ENCODE measurements at places on chromosomes 7 and 10.
A peak's percentile ranks its signal among the peaks of the same experiment; 100 is the strongest.

- no peak for DNase-seq
Observed at GRCh38 chr10:91198781-91199180, 21.7 kb upstream of the PCGF5 start.

GRCh38 chr10:17033529-17034260 lies 95.9 kb downstream of the CUBN start:
- no peak for DNase-seq

GRCh38 chr10:107118866-107119265 lies 45.6 kb downstream of the SORCS1 start:
- no peak for DNase-seq

- DNase-seq = no peak
Observed at GRCh38 chr10:126216632-126216961, 171.7 kb downstream of the ADAM12 start.

GRCh38 chr7:101488826-101489572 lies 126.3 kb downstream of the COL26A1 start:
- no peak for DNase-seq

- no peak for DNase-seq
Observed at GRCh38 chr7:25196132-25196896, 32.0 kb downstream of the NPVF start.

GRCh38 chr10:1189166-1190051 lies 133.2 kb downstream of the WDR37 start:
- no peak for DNase-seq

- no peak for DNase-seq
Observed at GRCh38 chr10:89241486-89242344, 9.9 kb downstream of the LIPA start.

GRCh38 chr7:11203224-11203623 lies 229.6 kb downstream of the PHF14 start:
- no peak for DNase-seq

GRCh38 chr10:10338339-10338738 lies 679.3 kb upstream of the CELF2 start:
- no peak for DNase-seq

DNA sequence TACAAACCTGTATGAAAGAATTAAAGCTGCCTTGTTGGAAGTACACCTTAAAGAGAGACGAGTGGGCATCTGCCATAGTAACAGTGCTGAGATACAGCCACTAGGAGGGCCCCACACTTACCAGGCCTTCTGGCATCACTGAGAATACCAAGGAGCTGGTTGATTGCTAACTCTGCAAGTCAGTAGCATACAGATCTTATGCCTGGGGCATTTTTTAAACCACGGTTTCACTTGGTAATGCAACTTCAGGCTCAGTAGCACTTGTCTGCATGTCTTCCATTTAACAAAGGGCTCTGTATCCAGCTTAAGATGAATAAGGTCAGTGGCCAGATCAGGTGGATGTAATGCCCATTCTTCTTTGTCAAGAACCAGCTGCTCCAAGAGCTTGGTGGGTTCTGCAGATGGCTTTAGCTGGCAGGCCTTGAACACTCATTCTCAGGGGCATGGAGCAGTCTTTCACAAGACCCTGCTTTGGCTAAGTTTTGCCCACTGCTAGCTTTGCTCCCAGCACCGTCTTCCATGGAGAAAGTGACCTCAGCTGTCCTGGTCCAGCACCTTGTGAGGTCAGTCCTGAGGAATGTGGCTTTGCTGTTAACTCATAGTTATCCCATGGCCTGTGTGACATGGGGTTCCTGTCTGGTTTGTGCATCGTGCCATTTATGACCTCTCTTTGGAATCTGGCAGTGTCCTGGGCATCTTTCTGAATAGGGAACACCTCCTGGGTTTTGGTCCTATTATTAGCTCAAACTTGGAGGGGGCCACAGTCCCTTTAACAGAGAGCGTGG lies 68.1 kb downstream of the BMPER start:
- DNase-seq = no peak

DNA sequence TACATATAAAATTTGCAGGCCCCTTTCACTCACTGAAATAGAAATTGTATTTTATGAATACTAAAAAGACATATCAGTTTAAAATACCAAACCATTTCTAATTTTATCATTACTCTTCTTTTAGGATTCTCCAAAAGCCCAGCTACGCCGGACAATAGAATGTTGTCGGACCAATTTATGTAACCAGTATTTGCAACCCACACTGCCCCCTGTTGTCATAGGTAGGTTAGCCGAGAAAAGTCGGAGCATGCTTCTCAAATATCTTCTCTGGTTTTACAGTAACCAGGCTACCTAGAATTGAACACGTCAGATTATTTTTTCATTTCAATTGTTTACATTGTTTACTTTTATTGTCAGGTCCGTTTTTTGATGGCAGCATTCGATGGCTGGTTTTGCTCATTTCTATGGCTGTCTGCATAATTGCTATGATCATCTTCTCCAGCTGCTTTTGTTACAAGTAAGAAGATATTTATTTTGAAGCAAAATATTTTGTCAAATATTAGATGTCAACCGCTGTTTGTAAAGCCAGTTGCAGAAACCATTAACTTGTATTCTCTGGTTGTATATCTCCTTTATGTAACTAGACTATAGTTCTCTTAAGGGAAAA lies 57.6 kb downstream of the MMRN2 start:
- peak; percentile 1 for DNase-seq

DNA sequence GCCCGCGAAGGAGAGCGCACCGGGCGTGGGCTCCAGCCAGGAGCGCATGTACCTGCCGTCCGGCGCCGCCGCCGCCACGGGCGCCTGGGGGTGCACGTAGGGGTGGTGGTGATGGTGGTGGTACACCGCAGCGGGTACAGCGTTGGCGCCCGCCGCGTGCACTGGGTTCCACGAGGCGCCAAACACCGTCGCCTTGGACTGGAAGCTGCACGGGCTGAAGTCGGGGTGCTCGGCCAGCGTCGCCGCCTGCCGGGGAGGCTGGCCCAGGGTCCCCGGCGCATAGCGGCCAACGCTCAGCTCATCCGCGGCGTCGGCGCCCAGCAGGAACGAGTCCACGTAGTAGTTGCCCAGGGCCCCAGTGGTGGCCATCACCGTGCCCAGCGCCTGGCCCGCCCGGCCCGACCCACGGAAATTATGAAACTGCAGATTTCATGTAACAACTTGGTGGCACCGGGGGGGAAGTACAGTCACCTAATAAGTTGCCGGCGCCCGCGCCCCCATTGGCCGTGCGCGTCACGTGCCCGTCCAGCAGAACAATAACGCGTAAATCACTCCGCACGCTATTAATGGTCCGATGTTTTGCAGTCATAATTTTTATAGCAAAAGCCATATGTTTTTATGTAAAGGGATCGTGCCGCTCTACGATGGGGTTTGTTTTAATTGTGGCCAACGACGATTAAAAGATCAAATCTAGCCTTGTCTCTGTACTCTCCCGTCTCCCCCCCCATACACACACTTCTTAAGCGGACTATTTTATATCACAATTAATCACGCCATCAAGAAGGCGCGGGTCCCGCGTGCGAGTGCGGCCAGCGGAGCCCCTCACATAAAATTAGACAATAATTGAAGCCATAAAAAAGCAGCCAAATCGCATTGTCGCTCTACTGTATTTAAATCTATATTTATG lies at the start of gene HOXA9:
Gene HOXA9, minus strand, starts transcription at position 449 of the 907 bp plus-strand sequence. Its CDS starts 80 bp downstream, at position 369.
- peak; percentile 75 for DNase-seq

DNA sequence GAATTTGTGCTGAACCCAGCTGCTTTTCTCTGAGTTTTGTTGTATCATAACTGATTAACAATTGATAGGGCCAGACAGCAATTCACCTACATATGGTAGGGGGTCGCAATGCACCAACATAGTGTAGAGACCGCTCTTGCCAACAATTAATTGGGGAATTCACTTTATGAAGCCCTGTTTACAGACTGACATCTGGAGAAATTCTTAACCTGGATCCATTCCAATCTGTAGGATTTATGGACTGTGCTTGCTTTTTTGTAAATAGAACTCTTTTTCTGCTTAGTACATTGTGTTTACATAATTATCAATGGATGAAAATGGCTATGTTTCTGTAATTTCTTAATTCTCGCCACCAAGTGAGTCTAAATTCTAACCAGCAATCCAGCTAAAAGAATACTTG lies 311.7 kb upstream of the BMPER start:
- no peak for DNase-seq

- DNase-seq = no peak
Observed at GRCh38 chr10:77030974-77031373, 606.6 kb downstream of the KCNMA1 start.

Data from NCI-H1930 (cell line).